Stimulated activated CD4-positive, alpha-beta T cell treated with anti-CD3 and anti-CD28 coated beads, Interleukin-1b, Interleukin-23, amount 100 ng/mL, for 1 hour (primary cell): ENCODE measurements at places on chromosomes 7 and 10.

- no peak for DNase-seq
These were observed 386.1 kb downstream of the PLXDC2 start for GRCh38 chr10:20202337-20202736.

DNA sequence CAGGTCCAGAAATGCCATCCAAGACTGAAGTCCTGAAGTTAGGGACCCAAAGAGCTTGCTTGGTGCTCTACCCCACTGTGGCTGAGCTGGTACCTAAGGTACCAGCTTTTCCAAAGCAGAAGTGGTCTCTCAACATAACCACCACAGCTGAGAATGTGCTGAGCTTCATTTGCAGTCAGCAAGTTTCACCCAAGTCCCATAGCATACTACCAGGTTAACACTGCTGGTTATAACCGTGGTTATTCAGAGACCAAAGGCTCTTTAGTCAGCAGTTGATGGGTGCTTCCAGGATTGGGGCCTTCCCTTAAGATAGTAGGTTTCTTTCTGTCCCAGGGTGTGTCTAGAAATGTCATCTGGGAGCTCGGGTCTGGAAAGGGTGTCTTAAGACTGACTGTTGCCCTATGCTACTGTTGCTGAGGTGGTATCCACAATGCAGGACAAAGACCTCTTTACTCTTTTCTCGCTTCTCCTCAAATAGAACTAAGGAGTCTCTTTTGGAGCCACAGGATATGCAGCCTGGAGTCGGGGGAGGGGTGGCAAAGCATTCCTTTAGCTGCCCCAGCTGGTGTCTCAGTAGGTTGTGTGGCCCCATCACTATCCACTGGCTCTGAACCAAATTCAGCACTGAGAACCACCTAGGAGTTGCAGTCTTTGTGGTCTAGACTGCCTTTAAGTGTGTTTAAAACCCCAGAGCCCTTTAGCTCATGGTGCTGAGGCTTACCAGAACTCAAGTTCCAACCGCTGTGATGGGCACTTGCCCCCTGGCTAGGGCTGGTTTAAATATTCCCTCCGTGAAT lies 354.9 kb upstream of the SEMA3C start:
- no peak for DNase-seq

- no peak for DNase-seq
These were observed 463.2 kb downstream of the GALNT17 start for GRCh38 chr7:71595176-71595575.

DNA sequence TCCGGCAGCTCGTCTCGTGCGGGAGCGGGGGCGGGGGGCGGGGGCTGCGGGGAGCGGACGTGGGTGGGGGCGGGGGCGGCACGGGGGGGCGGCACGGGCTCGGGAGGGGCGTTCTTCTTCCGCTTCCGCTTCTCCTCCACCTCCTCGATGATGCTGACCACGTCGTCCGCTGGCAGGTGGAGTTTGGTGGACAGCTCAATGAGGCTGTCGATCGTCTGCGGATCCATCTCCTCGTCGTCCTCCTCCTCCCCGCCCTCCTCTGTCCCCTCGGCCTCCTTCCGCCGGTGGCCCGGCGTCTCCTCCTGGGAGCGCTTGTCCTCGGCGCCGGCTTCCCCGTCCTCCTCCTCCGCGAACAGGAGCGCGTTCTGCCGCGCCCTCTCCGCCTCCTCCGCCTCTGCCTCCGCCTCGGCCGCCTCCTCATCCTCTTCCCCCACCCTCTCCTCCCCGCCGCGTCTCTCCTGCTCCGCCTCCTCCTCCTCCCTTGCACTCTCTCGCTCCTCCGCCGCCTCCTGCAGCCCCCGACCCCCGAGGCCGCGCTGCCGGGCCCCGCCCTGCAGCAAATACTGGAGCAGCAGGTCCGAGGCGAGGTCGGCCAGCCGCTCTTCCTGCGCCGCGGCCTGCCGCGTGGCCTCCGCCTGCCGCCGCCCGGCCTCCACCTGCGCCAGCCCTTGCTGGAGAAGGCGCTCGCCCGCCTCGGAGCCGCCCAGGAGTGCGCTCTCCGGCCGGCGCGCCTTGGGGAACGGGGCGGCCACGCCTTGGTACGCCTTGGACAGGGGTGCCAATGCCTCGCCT lies 1.9 kb downstream of the VGF start:
- DNase-seq = no peak

DNA sequence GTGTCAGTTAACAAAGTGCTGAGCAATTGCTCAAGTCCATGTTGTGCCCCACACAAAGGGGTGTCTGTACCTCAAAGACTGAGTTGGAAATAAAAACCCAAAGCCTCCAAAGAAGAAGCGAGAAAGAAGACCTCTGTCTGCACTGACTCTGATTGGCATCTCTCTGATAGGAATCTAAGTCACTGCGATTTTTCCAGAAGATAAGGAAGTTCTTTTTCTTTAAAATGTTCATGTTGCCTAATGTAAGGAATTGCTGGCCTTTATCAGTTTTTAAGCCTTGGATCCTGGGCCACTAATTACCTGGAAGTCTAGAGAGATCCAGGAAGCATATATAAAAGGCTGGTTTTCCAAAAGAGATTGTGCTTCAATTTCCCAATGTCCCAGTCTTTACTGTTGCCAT lies 24.1 kb upstream of the MET start:
- no peak for DNase-seq

DNA sequence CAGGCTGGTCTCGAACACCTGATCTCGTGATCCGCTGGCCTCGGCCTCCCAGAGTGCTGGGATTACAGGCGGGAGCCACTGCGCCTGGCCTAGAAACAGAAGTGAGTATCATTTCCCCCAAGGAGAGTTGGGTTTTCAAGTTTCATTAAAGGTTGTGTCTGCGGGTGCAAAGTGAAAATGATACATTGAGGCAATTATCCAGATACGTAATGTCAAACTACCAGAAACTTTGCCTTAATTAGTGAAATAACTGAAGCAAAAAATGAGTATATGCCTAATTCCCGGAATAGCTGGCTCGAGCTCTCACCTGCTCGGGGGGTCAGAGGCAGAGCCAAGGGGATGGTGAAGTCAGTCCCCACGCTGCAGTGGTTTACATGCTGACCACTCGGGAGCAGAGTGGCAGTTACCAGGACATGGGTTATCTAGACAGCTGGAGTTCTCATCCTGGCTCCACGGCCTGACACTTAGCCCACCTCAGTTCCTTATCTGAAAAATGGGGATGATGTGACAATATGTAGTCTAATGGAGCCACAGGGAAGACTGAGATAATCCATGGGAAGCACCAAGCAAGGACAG lies 25.5 kb downstream of the CHST15 start:
- DNase-seq = no peak

GRCh38 chr7:38222481-38223096 lies 44.5 kb downstream of the STARD3NL start:
- DNase-seq = no peak

GRCh38 chr7:8353991-8354390 lies 79.4 kb upstream of the NXPH1 start:
- DNase-seq = no peak

GRCh38 chr10:113928830-113929229 lies 74.4 kb downstream of the NHLRC2 start:
- DNase-seq = no peak

GRCh38 chr7:69211336-69211735 lies 386.9 kb upstream of the AUTS2 start:
- DNase-seq = no peak

- no peak for DNase-seq
These were observed 359.0 kb upstream of the CHRM2 start for GRCh38 chr7:136509466-136509865.
